NCI-H526 treated with DMSO at 0.1 percent for 48 hours (cell line): ENCODE measurements at places on chromosomes 2 and 18.

GRCh38 chr2:113041871-113042270 is 10.8 kb downstream of the IL36B start:
- no peak for DNase-seq

DNA sequence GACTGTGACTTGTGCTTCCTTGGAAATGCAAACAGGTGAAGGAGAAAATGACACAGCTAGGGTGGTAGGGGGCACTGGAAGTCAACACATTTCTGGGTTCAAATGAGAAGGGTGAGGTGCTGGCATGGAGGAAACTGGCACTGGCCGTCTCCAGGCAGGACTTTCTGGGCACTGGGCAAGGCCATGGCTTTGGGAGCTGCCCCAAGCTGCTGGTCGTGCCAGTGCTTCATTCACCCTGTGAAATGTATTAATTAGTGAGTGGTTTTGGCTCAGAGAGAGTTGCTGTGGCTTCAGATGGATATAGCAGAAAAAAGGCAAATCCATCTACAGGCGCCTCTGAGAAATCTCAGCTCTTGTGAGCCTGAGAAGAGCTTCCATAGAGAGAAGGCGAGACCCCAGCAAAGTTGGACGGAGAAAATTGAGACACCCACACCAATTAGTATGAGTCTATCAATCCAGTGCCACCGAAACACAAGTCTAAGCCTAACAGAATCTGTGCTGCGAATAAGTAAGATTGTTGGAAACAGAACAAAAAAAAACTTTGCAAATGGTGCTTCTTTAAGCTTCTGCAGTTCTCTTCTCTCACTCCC is 202.1 kb upstream of the TNP1 start:
- DNase-seq = no peak

DNA sequence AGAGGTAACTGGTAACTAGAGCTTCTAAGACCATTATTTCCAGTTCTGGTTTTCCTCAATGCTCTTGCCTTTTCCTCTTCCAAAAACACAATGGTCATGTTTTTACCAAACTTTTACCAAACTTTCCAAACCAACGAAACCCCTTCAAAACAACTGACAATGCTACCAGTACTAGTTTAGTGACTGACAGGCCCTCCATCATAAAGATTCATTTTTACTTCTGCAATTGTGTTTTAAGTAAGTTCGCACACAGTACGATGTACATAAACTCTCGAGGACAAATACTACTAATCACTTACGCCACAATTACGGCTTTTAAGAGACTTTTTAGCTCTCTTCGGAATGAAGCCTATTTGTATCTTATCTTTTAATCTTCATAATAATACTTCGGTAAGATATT is 900 bp downstream of the C18orf32 start:
- DNase-seq = no peak

DNA sequence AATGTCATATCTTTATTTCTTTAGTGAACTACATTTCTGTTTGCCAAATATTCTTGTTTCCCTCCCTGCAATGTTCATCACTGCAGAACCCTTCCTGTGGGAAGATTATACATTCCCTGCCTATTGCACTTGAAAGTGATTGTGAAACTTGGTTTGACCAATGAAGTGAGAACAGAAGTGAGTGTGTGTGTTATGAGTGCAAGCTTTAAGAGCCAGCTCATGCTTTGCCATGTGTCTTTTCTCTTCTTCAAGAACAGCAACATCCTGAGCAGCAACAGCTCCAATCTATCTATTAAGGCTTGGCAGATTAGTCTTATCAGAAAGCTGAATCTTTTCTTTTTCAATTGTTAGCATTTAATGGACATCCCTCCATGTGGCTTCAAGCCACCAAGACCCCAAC is 42.0 kb upstream of the UBE2E3 start:
- DNase-seq = no peak

GRCh38 chr2:175468431-175469098 is 287.1 kb upstream of the ATP5MC3 start:
- no peak for DNase-seq

GRCh38 chr2:82591718-82592117 is 1867.4 kb downstream of the SUCLG1 start:
- no peak for DNase-seq

DNA sequence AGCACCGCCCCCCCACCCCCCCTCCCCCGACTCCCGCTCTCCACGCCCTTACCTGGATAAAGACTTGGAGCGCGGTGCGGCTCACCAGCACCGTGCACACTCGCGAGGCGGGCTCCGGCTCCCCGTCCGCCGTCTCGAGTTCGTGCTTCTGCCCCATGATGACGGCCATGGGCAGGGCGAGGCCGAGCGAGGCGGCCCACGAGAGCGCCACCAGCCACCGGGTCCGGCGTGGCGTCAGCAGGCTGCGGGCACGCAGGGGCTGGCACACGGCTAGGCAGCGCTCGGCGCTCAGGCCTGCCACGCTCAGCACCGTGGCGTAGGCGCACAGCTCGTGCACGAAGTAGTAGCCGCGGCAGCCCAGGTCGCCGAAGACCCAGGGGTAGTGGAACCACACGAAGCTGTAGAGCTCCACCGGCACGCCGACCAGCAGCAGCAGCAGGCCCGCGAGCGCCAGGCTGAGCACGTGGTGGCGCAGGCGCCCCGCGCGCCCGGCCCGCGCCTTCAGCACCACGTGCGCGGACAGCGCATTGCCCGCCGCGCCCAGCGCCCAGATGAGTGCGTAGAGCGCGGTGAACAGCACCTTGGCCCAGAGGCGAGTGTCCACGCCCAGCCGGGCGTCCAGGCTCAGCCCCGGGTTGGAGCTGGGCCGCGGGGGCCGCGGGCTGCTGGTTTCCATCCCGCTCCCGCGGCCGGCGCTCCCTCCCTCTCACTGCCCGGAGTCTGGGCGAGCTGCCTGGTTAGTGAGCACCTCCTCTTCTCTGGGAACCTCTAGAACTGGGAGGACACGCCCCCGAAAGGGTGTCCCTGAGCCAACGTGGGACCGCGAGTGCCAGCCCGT is at the start of gene NTSR2:
NTSR2 (minus strand) TSS at position 742 of the 838 bp plus-strand sequence; CDS start at position 676, 66 bp downstream.
- DNase-seq = no peak

GRCh38 chr2:72139874-72140620 is 7.6 kb downstream of the CYP26B1 start:
- DNase-seq = no peak
